Left ventricle myocardium inferior (tissue), 1 donor: ENCODE measurements at places on chromosomes 5 and 9. TPM values are rescaled to one million over a fixed set of nuclear protein-coding genes. Genes with fewer than 3 reads are reported as not detected.
A peak's percentile ranks its signal among the peaks of the same experiment; 100 is the strongest.

The GPR150 gene
- 0.14 TPM for total RNA-seq

The RANBP17 gene
- total RNA-seq, result 6.5 TPM

The ACSL6 gene
- total RNA-seq, result 2.7 TPM

The IRX1 gene
- 0.16 TPM for total RNA-seq

The LHX3 gene
- total RNA-seq, result not detected

The COL27A1 gene
- total RNA-seq, result 6.4 TPM

The SPATA31C1 gene
- not detected for total RNA-seq

GRCh38 chr9:15007698-15008097, 97.5 kb upstream of the FREM1 start:
- H3K27me3 ChIP-seq, result no peaks in the 10 kb centered on the region
- no peak overlapping the region for H3K27ac ChIP-seq
- no peaks in the 10 kb centered on the region for H3K4me1 ChIP-seq
- H3K36me3 ChIP-seq, result no peaks in the 10 kb centered on the region
- no peak overlapping the region for H3K4me3 ChIP-seq

DNA sequence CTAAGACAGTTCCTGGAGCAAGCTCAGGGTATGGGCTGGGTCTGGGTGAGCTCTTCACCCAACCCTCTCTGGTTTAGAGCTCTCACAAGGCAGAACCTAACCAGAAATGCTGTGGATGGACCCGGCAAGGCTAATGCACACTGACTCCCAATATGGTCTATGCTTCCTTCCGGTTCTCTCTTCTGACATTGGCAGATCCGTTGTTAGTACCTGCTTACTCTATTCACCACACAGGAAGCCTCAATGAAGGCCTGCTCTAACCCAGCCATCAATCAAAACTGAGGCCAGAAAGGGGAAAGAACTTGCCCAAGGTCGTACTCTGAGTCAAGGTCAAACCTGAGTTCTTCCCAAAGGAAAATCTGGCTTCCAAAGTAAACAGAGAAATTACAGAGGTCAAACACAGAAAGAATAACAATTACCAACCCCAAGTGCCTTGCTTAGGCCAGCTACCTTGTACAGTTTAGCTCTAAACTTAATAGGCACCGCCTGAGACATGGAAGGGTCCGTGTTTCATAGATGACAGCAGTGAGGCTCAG, 46.0 kb upstream of the AKNA start:
- no peaks in the 10 kb centered on the region for H3K4me1 ChIP-seq
- H3K27ac ChIP-seq, result no peak overlapping the region
- H3K4me3 ChIP-seq, result no peak overlapping the region
- H3K27me3 ChIP-seq, result peaks cover 72% of the 10 kb centered on the region

- no peak overlapping the region for H3K4me3 ChIP-seq
- peaks cover 12% of the 10 kb centered on the region for H3K36me3 ChIP-seq
- peak overlapping the region; percentile 59 for H3K27ac ChIP-seq
- peaks cover 82% of the 10 kb centered on the region for H3K4me1 ChIP-seq
Observed at GRCh38 chr9:92727716-92728700, 36.6 kb downstream of the BICD2 start.

DNA sequence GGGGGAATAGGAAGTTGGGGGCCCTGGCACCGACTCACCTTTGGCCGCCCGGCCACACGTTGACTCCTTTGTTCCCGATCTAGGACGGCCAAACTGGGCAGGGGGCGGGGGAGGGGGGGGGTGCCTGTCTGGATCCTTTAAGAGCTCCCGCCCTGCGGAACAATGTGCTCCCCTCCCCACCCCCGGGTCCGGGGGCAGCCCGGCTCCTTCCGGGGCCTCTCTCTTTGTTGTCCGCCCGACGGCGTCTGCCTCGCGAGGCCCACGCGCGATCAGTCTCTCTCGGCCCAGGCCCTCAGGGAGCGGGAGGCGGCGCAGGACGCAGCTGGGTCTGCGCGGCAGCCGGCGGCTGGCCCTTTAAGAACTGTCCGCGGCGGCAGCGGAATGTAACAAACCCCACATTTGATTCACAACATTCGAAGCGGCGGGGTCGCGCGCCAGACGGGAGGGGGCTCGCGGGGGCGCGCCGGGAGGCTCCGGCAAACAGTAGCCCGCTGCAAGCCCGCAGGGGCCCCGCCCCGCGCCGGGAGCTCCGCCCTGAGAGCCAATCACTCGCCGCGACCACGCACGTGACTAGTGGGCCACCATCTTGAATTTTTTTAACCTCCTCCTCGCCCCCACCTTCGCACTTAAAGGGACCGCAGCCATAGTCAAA, at the start of gene RNF44:
TSS of gene RNF44 (minus strand) at position 501 of the 652 bp plus-strand sequence. CDS start 4,930 bp downstream, outside the sequence.
- H3K27me3 ChIP-seq, result no peaks in the 10 kb centered on the region
- peaks cover 76% of the 10 kb centered on the region for H3K4me1 ChIP-seq
- peaks cover 1% of the 10 kb centered on the region for H3K36me3 ChIP-seq
- peak within 1 kb of the TSS; percentile 100 for H3K27ac ChIP-seq
- DNase-seq, result peak; percentile 98
- peak within 1 kb of the TSS; percentile 93 for H3K4me3 ChIP-seq

GRCh38 chr5:156974328-156974727, 11.3 kb upstream of the TIMD4 start:
- no peak overlapping the region for H3K27ac ChIP-seq
- no peak for DNase-seq
- H3K36me3 ChIP-seq, result no peaks in the 10 kb centered on the region
- no peaks in the 10 kb centered on the region for H3K27me3 ChIP-seq
- no peaks in the 10 kb centered on the region for H3K4me1 ChIP-seq

DNA sequence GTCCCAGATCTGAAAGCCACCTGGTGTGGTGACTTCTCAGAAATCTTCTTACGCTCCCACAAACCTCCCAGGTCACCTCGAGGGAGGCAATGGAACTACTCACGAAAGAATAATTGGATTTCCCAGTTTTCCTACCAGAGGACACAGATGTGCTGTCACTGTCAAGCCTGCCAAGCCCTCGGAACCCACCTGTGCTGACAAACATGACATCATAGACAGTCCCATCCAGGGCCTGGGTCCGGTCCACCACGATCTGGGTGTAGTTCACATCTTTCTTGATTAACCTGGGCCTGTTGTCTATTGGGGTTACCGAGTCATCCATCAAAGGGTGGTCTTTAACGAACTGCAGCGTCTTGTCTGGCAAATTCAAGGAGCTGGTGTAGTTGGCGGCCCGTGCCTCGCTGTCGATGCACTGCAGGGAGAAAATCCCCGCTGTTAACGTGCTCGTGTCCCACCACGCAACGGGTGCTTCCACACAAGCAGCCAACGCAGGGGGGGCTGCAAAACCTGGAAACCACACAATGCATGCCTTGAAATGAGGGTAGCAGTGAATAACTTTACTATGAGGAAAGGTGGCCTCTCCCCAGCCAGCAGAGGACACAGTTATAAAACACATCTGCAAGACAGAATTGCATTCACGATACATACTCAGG, 69.0 kb downstream of the SECISBP2 start:
- H3K4me1 ChIP-seq, result peaks cover 24% of the 10 kb centered on the region
- H3K27ac ChIP-seq, result peak overlapping the region; percentile 75
- no peak for DNase-seq
- no peaks in the 10 kb centered on the region for H3K27me3 ChIP-seq
- H3K36me3 ChIP-seq, result peaks cover 20% of the 10 kb centered on the region
- H3K4me3 ChIP-seq, result no peak overlapping the region

- H3K27ac ChIP-seq, result no peak overlapping the region
- no peaks in the 10 kb centered on the region for H3K36me3 ChIP-seq
- no peak for DNase-seq
Observed at GRCh38 chr5:169717288-169717687, 80.2 kb downstream of the DOCK2 start.

- peaks cover 67% of the 10 kb centered on the region for H3K4me1 ChIP-seq
- peak overlapping the region; percentile 89 for H3K4me3 ChIP-seq
Observed at GRCh38 chr5:113293975-113294310, 140.8 kb downstream of the TSSK1B start.

- no peak overlapping the region for H3K27ac ChIP-seq
- peaks cover 45% of the 10 kb centered on the region for H3K4me1 ChIP-seq
- peak; percentile 67 for DNase-seq
- H3K27me3 ChIP-seq, result no peaks in the 10 kb centered on the region
Observed at GRCh38 chr9:136488247-136489214, 5.7 kb upstream of the SEC16A start.

- H3K4me3 ChIP-seq, result peak overlapping the region; percentile 76
- H3K27ac ChIP-seq, result peak overlapping the region; percentile 14
- no peaks in the 10 kb centered on the region for H3K36me3 ChIP-seq
- no peak for DNase-seq
- H3K4me1 ChIP-seq, result peaks cover 88% of the 10 kb centered on the region
- no peaks in the 10 kb centered on the region for H3K27me3 ChIP-seq
Observed at GRCh38 chr9:121601194-121601593, 50.2 kb upstream of the DAB2IP start.

DNA sequence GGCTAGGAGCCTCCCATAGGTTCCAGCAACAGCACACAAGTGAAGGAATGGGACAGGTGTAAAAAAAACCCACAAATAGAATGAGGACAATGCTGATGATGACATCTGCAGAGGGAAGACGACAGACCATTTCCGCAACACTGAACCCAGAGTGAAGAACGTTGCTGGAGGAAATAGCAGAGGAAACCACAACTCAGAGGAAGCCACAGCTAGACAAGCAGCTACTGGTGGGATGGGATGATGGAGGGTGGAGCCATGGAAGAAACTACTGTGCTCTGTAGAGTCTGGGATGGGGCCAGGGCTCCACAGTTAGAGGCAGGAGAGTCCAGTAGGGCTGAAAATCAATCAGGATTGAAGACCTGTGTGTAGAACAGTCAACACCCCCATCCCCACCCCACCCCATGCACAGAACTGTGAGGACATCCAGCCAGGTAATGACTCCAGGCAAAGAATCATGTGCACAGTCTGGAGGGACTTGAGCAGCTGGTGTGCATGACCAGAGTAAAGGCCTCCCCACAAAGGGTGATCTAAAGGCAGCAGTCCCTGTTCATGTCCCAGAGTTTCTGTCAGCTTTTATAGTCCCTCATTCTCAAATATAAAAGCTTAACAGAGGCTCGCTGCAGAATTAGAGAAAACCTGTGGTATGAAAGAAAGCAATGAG, 65.2 kb upstream of the SPIN1 start:
- H3K27ac ChIP-seq, result no peak overlapping the region
- no peaks in the 10 kb centered on the region for H3K36me3 ChIP-seq
- H3K4me1 ChIP-seq, result no peaks in the 10 kb centered on the region
- DNase-seq, result no peak

- H3K4me3 ChIP-seq, result no peak overlapping the region
- H3K36me3 ChIP-seq, result no peaks in the 10 kb centered on the region
- H3K4me1 ChIP-seq, result peaks cover 8% of the 10 kb centered on the region
- no peak for DNase-seq
- no peak overlapping the region for H3K27ac ChIP-seq
Observed at GRCh38 chr9:21796768-21797167, 5.7 kb upstream of the MTAP start.

DNA sequence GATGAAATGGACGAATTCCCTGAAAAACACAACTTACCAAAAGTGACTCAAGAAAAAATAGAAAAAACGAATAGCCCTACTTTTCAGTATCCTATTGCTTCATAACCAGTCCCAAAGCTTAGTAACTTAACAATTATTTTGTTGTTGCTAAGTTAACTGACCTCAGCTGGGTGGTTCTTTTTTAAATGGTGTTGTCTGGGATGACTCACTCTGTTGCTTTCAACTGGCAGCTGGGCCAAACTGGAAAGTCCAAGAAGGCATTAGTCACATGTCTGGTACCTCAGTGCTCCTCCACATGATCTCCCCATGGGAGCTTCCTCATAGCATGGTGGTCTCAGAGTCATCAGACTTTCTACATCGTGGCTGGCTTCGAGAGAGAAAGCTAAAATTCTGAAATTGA, 47.8 kb upstream of the ADAMTS2 start:
- DNase-seq, result no peak
- H3K27ac ChIP-seq, result no peak overlapping the region
- no peaks in the 10 kb centered on the region for H3K36me3 ChIP-seq

DNA sequence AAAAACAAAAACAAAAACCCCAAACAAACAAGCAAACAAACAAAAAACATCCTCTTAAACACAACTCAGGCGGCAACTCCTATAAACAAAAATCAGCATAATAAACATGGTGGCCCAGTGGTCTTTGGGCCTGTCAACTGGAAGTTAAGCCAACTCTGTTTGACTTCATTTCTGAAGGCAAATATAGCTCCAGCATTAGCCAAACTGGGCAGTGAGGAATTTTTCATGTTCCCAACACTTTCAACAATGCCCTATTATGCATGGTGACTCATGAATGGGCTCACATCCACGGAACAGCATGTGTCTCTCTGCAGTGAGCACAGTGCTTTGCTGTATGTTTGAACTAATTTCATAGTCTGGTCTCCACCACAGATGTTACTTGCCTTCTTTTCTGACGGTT, 143.9 kb upstream of the STC2 start:
- no peak overlapping the region for H3K4me3 ChIP-seq
- H3K27ac ChIP-seq, result peak overlapping the region; percentile 87

GRCh38 chr5:172760136-172760535, 10.9 kb downstream of the DUSP1 start:
- no peaks in the 10 kb centered on the region for H3K27me3 ChIP-seq
- H3K4me3 ChIP-seq, result no peak overlapping the region

DNA sequence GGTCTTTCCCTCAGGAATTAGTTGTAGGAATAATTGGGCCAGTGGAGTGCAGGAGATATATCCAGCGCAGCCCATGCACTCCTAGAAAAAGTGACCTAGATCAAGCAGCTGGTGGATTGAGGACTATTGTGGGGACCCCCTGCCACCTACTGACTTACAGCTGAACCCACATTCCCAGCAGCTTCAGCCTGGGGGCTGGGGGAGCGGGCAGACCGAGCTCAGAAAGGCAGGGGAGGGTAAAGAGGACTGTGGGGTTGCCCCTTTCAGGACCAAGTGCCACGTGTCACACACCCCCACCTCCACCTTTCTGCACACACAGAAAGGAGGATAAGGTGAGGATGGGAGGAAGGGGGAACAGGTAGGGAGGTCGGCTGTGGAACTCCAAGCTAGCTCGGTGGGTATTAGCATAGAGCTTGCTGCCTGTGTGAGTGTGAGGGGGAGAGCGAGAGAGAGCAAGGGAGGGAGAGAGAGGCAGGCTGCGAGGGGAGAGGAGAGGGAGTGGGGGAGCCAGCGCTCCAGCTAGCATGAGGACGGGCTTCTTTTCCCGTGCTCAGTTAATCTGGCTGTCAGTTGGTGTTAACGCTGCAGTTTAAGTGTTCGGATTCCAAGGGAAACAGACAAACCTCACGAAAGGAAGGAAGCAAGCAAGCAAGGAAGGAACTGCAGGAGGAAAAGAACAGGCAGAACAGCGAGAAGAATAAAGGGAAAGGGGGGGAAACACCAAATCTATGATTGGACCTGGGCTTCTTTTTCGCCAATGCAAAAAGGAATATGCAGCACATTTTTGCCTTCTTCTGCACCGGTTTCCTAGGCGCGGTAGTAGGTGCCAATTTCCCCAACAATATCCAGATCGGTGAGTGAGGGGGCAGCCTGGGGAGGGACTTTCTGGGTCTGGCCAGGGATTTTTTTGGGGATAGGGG, at the start of gene GRIA1:
TSS of gene GRIA1 (plus strand) at position 553 of the 920 bp plus-strand sequence.
- no peaks in the 10 kb centered on the region for H3K36me3 ChIP-seq
- peak within 1 kb of the TSS; percentile 41 for H3K4me3 ChIP-seq
- DNase-seq, result no peak
- H3K4me1 ChIP-seq, result peaks cover 7% of the 10 kb centered on the region
- H3K27me3 ChIP-seq, result peaks cover 65% of the 10 kb centered on the region
